Erythroblast (primary cell): ENCODE measurements at places on chromosomes 2 and 18.

DNA sequence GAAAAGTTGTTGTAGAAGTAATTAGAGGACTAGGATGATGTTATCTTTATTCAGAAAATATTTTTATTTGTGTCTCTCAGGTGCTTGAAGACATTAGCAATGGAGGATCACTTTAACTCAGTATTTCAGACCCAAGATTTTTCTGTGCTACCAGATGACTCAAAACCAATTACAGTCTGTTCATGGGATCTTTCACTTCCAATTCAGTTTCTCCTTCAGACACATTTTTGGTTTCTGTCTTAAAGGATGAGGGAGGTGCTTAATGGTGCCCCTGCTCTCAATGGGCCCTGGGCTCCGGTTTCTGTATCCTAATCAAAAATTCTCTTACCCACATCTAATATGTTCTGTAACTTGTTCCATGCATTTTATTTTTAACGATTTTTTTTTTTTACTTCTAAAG lies 53.7 kb upstream of the HDAC4 start:
- DNase-seq = no peak

GRCh38 chr2:1787755-1788477 lies 43.6 kb upstream of the PXDN start:
- DNase-seq = no peak

GRCh38 chr2:150169237-150169629 lies 318.2 kb downstream of the RND3 start:
- DNase-seq = no peak

DNA sequence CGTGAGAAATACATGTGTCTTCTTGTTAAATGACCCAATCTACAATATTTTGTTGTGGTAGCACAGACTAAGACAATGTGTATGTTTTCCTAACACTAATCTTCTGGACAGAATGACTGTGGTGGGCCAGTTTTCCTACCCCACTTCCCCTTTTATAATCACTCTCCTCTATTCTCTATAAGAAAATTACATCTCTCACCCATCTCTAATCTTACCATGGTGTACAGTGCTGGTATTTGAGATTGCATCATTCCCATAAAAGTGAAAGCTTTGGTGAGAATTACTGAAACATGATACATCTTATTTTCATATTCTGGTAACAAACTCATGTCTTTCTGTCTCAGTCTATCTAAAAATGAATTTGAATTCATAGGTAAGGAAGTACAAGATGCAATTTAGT lies 40.5 kb downstream of the CAVIN2 start:
- DNase-seq = no peak

GRCh38 chr2:212117926-212118325 lies 420.7 kb downstream of the ERBB4 start:
- no peak for DNase-seq

DNA sequence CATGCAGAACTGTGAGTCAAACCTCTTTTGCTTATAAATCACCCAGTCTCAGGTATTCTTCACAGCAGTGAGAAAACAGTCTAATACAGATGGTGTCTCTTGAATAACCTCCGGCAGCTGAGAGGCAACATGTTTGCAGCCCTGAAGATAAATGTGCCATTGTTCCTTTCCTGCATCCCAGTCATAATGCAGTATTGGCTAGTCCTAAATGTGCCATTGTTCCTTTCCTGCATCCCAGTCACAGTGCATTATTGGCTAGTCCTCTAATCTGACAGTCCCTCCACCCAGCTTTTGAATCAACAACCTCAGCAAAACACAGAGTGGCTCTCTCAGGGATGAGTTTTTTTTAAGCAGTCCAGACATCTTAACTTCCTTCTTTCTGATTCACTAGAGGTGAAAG lies 550.7 kb downstream of the RIT2 start:
- DNase-seq = no peak

DNA sequence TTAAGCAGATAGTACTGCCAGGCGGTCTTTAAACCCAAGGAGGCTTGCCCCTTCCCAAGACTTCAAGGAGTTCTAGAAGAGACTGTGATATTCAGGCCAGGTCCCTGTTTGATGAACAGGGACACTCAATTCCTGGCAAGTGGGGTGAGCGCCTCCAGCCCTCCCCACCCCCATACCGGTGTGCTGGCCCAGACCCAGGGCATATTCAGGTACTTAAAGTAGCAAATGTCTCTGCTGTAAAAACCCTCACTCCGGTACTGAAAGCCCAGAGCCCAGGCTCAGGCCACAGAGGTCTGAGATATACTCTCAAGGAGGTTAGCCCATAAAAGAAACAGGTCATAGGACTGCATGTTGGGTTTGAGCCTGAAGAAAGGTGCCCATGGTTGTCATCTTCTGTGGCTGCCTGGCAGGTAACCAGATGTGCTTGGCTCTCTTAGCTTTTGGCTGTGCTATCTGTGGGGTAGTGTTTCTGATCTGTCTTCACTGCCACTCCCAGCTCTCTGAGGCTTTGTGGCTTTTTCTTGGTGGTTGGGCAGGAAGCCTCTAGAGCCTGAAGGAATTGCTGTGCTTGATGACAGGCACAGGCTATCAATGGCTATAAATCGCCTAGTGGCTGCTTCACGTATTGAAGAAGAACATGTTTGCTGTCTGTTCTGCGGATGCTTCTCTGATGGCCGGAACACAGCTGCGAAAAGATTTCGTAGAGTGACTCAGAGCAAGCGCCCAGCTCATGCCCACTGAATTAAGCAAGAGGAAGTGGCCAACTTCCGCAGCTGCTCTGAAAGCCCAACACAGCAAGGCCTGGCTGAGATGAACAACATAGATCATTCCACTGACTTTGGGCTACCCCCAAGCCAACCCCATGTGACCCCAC lies 63.3 kb upstream of the ALPP start:
- no peak for DNase-seq

DNA sequence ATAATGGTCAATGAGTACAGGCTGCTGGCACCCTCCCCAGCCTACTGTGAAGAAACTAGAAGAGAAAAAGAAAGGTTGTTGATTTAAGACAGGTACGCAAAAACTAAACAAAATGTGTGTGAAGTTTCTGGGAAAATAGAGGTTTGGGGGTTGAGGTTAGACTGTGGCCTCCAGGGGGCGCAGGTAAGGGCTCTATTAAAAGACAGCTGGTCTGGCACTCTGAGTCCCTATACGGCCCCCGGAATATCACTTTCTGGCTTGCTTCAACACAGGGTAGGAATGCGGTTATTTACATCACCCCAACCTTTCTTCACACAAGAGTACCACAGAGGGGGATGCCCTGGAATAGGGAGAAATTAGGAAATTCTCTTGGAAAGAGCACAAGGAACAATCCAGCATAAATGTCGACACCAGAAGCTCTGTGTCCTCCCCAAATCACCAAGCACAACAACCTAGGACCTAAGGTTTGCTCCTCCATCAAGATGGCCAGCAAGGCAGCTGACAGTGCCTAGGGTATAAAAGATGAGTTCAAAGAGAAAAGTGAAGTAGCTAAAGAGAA lies 480.8 kb upstream of the KLHL29 start:
- DNase-seq = peak; percentile 7

DNA sequence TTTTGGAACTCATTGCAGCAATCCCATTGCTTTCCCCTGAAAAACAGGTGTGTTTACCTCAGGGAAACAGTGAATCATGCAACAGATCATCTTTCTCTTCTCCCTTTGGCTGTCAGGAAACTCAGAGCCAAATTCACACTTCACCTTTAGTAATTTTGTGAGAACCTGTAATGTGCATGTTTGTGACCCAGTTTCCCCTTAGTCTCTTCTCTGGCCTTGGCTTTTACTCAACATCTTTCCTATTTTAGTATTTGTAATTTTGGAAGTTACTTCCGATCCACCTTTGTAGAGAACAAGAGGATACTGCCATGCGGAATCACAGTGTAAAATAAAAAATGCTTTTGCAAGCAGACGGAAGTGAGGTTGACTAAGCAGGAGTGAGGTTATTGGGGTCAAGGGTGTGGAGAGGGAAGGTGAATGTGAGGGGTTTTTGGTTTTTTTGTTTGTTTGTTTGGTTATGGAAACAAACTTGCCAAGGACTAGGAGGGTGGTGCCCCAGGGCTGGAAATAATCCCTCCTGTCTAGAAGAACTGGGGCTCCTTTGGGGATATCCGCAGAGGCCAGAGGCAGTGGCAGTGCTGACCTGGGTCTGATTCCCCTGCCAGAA lies 14.0 kb downstream of the ASPRV1 start:
- DNase-seq = no peak

GRCh38 chr2:48278590-48278989 lies 251.4 kb upstream of the STON1 start:
- no peak for DNase-seq

- DNase-seq = no peak
Measured at GRCh38 chr18:48200631-48201336, 208.4 kb downstream of the ZBTB7C start.

- no peak for DNase-seq
Measured at GRCh38 chr2:111632661-111633060, 251.3 kb downstream of the ANAPC1 start.

DNA sequence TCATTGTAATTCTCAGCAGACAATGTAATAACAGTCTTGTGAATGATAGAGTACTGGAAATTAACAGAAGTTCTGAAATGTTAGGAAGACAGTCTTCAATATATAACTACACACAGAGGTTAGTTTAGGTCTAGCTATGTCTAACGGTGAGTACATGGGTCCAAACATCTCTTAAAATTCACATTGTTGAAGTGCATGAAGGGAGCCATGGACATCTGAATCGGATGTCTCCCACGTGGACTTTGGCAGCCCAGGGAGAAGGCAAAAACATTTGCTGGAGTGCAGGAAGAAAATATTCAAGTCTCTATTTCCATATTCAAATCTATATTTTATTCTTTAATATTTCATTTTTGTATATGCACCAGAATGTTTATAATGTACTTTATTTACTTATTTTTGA lies 34.8 kb downstream of the CACNB4 start:
- no peak for DNase-seq

DNA sequence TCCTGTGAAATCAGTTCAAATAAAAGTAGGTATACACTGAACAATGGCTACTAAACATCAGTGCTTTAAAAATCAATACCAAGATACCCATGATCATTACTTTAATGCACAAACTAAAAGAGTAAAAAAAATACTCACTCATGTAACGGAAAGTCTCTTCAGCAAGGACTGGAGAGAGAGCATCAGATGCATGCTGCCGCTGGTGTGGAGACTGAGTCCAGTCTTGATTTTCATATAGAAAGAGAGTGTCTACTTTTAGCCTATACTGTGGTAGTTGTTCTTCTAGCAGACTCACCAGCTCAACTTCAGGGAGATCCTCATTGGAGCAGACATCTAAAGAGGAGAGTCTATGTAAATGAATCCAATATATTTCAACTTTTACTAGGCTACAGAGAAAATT lies 44.0 kb downstream of the TRAK2 start:
- DNase-seq = peak; percentile 55

DNA sequence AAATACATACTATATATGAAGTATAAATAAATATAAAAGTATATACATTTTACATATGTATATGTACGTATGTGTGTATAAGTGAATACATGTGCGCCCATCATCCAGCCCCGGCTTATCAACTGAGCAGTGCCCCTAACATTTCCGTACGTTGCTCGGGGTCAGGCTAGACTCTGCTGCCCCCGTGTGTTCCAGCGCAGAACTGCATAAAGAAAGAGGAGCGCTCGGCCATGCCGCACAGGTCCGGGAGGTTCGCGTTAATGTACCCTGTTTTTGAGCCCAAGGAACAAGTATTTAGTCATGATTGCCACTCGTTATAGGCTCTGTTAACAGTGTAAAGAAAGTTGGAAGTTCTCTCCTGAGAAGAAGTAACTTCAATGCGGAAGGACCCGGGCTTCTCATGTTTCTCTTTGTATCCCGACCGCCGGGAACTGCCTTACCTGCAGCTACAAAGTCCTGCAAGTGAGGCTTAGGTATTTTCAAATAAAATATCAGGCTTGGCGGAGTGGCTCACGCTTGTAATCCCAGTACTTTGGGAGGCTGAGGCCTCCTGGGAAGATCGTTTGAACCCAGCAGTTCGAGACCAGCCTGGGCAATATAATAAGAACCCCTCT lies 55.7 kb downstream of the CD8B2 start:
- peak; percentile 51 for DNase-seq

DNA sequence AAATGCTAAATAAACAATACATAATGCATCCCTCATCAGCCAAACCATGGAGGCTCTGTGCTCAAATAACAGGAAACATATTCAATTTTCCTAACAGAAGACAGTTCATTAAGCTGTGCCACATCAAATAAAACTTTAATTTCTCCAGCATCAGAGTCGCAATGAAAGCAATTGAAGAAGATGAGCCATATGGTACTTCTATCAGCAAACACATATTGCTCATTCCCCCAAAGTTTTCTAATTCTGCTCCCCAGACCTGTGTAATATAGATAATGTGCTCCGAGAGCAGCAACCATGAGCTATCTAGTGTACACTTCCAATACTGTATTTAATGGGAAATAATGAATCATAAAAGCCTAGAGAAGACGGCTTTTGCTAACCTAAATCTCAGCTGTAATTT lies 263.2 kb downstream of the MEIS1 start:
- no peak for DNase-seq

GRCh38 chr2:102304268-102304667 lies 7.1 kb upstream of the IL1RL1 start:
- DNase-seq = no peak

GRCh38 chr2:158154596-158154995 lies 52.9 kb downstream of the UPP2 start:
- DNase-seq = no peak

DNA sequence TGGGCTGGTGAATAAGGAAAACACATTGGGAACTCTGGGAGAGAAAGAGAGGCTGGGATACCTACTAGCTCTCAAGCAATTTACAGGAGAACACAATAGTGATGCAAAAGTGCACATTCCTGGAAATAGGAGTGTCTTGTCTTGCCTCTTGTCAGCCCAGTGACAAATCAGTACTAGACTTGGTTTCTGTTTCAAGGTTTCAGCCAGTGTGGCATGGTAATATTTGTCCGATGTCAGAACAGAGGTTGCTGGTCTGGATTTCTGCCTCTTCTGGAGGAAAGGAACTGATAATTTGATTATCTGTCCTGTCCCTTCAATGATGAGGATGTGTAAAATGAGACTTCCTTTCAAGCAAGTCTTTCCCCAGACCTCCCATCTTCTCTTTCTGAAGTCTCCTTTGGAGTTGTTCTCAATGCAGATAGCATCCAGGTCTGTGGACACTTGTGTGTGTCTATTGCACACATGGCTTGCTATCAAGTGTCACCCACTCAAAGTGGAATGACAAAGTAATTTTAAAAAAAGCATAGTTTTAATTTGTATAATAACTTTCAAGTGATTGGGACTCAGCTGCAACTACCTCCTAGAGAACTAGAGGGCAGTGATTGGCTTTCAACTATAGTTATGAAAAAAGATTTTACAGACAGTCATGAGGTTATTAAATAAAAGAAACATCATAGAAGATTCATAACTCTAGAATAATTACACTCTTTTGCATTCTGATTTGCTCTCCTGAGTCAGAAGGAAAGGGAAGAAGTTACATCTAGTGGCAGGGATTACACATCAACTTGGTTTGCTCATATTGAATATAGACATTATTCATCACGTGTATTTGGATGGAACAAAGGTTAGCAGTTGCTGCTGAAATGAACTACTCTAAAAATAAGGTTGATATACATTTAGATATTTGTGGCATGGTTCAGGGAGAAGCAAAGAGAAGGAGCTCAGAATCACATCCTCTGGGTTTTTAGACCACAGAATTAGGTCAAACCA lies 4.5 kb downstream of the GPR39 start:
- no peak for DNase-seq

GRCh38 chr2:156565066-156565710 lies 129.0 kb downstream of the GPD2 start:
- DNase-seq = no peak
